Cortex of kidney (tissue), 1 donor: ENCODE measurements at places on chromosomes 1 and 21.

DNA sequence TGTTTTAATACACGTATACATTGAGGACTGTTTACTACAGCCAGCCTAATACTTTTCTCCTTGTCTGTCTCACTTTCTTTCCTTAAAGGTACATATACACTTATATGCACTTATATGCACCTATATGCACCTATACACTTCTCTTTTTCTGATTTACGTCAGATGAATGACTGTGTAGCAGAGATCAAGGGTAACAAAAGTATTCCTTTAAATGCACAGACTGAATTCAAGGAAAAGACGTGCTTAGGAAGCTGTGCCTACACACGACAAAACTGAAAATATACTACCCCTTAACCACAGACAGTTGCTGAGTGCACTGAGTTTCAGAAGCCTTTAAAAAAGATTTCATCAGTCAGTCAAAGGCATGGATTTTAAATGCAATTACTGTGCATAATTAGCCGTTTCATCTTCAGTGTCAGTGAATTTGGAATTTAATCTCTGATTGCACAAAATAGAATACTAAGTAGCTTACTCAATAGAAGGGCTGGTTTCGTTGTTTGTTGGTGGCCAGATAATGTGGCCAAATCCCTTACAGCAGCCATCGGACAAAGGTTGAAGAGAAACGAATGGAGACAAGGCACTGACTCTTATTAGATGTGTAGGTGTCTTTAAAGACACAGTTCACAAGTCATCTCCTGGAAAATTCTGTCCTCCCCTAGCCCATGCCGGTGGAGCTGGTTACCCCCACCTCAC lies 38.3 kb upstream of the TARBP1 start:
- DNase-seq = no peak

GRCh38 chr1:65650682-65651081 lies 142.0 kb upstream of the PDE4B start:
- no peak for DNase-seq

DNA sequence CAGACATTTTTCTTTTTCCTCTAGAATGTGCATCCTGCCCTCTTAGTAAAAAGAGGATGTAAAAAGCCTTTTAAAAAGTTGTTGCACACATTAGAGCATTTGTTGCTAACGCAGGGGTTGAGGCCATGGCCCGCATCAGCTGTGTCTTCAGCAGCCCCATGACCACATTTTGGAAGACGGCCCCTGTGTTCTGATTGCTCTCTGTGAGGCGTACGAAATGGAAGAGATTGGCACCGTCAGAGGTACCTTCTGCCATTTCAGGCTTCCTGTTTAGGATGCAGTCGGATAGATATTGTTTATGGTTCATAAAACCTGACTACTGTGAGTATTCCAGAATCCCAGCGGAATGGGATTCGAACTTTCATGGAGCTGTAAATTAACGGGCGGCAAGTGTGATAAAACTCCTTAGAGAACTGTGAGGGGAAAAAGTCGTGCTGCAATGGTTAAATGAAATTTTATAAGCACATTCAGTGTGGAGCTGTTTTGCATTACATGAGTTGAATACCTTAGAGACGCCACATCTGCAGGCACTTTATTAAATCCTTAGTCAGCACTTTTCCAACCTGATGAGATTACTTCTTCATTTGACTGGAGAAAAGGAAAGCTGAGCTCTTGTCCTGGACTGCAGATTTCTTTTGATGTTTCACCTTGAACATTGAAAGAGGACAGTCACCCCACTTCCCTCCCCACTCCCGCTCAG lies 273.9 kb downstream of the TM2D1 start:
- no peak for DNase-seq

DNA sequence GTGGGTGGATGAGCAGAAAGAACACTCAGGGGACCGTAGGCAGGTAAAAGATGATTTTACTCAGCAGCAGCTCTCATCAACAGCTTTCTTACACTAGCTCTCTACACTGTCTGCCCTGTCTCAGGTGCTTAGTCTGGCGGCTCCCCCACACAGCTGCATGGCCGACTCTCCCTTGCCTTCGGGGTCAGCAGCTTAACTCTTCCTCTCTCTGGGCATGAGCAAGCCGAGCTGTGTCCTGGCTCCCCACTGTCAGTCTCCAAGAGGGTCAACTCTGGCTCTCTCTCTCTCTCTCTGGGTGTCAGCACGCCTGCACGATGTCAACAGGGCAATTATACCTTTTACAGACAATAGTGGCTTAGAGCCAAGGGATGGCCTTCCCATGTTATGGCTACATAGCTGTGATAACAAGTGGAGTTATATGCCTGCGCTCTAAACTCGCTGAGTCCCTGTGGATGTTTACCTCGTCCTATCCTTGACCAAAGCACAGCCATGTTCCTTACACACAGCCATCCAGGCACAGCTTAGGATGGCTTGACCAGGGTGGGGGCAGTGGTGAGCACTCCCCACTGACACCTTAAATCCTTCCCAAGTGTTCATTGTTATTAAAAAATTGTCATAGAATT lies 3.1 kb upstream of the BCL10 start:
- DNase-seq = no peak

DNA sequence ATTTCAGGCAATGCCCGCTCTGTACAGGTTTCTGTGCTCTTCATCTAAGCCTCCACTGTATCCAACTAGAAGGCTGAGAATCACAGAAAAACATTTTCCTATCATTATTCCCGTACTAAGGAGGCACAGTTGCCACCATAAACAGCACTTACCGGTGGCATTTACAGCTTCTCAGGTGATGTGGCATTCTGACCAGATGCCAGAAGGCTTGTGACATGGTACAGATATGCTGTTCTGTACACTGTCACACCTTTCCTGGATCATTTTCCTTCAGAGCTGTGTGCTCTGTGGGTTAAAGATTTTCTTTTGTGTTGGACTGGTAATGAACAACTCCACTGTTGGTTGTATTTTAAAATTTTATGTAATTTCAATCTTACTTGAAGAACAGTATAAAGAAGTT lies 4.0 kb upstream of the UAP1 start:
- DNase-seq = no peak

- DNase-seq = no peak
These were observed 63.4 kb downstream of the KCNAB2 start for GRCh38 chr1:6108937-6109614.

DNA sequence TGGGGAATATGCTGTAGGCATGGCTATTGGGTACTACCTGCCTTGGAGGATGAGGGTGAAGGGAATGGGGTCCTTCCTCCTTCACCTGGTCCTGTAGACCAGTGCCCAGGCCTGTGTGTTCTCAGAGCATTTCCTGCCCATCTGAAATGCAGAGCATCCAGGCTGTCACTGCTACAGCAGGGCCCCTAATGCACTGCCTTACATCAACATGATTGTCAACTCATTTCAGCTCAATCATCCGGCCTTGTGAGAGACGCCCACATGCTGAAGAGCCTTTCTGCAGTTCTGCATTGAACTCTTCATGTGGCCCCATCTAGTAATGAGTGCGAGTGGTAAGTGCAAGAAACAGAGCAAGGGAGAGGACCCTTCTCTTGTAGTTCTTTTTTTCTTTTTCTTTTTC lies 39.8 kb upstream of the SRP9 start:
- DNase-seq = no peak

DNA sequence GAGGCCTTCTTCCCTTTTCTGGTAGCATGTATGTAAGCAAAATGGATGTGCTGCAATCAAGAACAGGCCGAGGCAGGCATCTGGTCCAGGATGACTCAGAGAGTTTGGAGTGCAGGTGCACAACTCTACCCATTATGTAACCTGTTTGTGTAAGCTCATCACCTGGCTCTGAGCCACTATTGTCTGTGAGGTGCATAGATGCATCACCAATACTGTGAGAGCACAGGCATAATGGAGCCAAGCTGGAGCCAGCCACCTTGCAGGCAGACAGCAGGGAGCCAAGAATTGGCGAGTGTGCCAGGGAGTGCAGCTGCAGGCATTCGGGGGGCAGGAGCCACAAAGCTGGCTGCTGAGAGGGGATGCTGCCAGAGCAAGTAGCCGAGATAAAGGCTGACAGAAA lies 549.9 kb upstream of the RGS18 start:
- DNase-seq = no peak

GRCh38 chr1:32353886-32354570 lies 8.3 kb downstream of the FAM229A start:
- DNase-seq = no peak

GRCh38 chr1:37809942-37810341 lies 1.9 kb upstream of the YRDC start:
- no peak for DNase-seq

- no peak for DNase-seq
These were observed 497.4 kb downstream of the SIPA1L2 start for GRCh38 chr1:232132572-232132971.

DNA sequence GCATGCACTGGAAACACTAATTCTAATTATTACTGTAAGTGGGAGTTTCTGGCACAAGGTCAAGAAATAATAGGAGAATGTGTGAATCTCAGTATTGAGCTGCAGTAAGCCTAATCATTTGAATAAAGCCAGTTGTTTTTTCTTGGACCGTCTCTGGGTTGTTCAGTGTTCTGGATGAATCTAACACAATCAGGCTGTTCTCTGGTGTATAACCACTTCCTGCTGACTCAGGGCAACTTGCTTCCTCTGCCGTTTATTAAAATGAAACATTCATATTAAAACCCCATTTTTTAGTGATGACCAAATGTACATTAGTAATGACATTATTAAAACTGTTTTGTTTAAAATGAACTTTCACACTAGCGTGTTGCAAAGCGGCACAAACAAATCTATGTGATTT lies 273.1 kb upstream of the SNX7 start:
- no peak for DNase-seq

DNA sequence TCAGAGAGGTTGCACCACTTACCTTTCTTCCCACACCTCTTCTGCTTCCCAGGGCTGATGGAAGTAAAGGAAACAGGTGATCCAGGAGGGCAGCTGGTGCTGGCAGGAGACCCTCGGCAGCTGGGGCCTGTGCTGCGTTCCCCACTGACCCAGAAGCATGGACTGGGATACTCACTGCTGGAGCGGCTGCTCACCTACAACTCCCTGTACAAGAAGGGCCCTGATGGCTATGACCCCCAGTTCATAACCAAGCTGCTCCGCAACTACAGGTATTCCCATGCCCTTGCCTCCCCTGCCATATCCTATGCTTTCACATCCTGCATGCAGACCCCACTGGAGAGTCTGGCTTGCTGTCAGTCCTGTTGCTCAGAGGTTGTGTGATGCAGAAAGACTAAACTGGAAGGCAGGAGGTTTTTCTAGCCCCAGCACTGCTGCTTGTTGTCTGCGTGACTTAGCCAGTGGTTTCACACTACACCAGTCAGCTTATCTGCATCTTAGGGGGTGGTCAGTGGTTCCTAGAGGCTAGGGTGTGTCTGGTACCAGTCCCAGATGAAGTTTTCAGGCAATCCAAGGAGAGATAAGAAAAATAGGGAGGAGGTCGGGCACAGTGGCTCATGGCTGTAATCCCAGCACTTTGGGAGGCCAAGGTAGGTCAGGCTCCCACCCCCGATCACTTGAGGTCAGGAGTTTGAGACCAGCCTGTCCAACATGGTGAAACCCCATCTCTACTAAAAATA lies 10.2 kb downstream of the RHOC start:
- no peak for DNase-seq
